ENCODE measurements at places on chromosomes 3 and 15. TPM values are rescaled to one million over a fixed set of nuclear protein-coding genes. Genes with fewer than 3 reads are reported as not detected.
A peak's percentile ranks its signal among the peaks of the same experiment; 100 is the strongest.

Gene LYSMD4
- total RNA-seq, result 7.9 TPM

GRCh38 chr15:101010781-101011180, 91.6 kb downstream of the LRRK1 start:
- H3K27ac ChIP-seq, result no peak overlapping the region
- peaks cover 13% of the 10 kb centered on the region for H3K4me1 ChIP-seq
- H3K4me3 ChIP-seq, result no peak overlapping the region
- DNase-seq, result no peak

Gene CYP8B1
- total RNA-seq, result not detected

DNA sequence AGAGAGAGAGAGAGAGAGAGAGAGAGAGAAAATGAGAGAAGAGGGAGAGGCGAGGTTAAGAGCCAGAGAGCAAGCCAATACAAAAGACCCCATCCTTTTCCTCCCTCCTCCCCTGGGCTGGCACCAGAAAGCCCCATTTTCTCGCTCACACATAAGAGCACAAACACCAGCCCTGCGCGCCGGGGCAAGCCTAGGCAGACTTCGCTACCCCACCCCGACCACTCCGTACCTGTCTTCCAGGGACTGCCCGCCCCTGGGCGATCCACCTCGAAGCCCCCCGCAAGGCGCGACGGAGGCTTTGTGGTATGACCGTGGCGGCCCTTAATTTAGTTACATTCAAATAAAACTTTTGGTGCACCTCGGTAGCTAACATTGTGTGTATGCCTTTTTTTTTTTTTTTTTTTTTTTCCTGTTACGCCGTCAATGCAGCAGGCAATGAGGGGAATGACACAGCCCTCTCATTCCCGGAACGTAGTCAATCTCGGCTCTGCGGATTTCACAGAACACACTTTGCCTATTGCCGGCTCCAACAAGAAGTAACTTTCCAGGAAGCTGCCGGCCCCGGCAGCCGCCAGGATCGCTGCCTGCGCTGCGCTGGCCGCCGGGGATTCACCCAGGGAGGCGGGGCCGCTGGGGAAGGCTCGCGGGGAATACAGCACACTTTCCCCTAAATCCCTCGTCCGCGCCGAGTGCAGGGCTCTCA, 7.7 kb downstream of the BCL6 start:
- no peaks in the 10 kb centered on the region for H3K36me3 ChIP-seq
- peak overlapping the region; percentile 81 for H3K4me3 ChIP-seq
- peak; percentile 34 for DNase-seq
- no peaks in the 10 kb centered on the region for H3K27me3 ChIP-seq

GRCh38 chr3:140448001-140448400, 229.9 kb upstream of the TRIM42 start:
- no peaks in the 10 kb centered on the region for H3K27me3 ChIP-seq
- H3K4me3 ChIP-seq, result no peak overlapping the region
- H3K4me1 ChIP-seq, result no peaks in the 10 kb centered on the region
- H3K27ac ChIP-seq, result no peak overlapping the region

- H3K36me3 ChIP-seq, result no peaks in the 10 kb centered on the region
- H3K4me1 ChIP-seq, result peaks cover 22% of the 10 kb centered on the region
- no peaks in the 10 kb centered on the region for H3K27me3 ChIP-seq
Observed at GRCh38 chr3:12484198-12484982, at the start of gene TSEN2. TSEN2 (plus strand) TSS chr3:12484480; CDS start chr3:12489801, 5,321 bp downstream.

DNA sequence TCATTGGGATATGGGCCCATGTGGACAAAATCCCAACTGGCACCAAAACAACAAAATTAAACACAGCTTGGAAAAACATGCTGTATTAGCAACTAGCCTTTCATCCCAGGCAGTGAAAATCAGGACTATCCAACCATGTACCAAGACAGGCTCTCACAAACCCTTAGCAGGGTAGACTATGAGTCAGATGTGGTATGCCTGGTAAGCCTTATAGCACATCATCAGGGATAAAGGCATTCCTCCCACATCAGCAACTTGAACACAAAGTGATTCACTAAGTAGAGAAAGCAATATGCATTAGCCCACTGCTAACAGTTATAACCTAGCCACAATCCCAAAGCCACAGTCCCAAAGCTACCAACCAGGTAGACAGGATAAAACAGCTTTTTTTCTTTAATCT, 8.0 kb downstream of the CEP152 start:
- no peaks in the 10 kb centered on the region for H3K27me3 ChIP-seq
- DNase-seq, result no peak
- H3K4me3 ChIP-seq, result no peak overlapping the region
- no peaks in the 10 kb centered on the region for H3K4me1 ChIP-seq

DNA sequence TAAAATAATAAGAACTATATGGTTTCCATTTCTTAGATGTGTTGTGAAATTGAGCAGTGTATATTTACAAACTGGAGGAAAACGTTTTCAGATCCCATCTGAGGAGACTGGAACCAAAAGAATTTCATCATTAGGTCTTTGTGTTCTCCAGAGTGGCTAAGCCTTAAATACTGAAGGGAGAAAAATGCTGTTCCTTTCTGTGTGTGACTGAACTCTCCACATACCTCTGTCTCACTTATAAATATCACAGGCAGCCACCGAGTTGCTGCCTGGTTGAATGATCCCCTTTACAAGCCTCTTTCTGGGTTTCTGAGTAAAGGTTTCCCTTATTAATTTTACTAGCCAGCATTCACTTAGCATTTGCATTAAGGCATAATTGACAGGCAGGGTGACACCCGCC, 913.9 kb upstream of the NR2F2 start:
- H3K27me3 ChIP-seq, result no peaks in the 10 kb centered on the region
- no peak for DNase-seq
- H3K4me3 ChIP-seq, result no peak overlapping the region
- no peaks in the 10 kb centered on the region for H3K36me3 ChIP-seq
- no peaks in the 10 kb centered on the region for H3K4me1 ChIP-seq

DNA sequence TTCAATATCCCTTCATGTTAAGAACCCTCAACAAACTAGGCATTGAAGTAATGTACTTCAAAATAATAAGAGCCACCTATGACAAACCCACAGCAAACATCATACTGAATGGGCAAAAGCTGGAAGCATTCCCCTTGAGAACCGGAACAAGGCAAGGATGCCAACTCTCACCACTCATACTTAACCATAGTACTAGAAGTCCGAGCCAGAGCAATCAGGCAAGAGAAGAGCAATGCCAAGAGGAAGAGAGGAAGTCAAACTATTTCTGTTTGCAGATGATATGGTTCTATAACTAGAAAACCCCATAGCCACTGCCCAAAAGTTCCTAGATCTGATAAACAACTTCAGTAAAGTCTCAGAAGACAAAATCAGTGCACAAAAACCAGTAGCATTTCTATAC, 161.9 kb downstream of the UBE2E2 start:
- DNase-seq, result no peak
- H3K4me1 ChIP-seq, result no peaks in the 10 kb centered on the region
- H3K27me3 ChIP-seq, result no peaks in the 10 kb centered on the region
- H3K27ac ChIP-seq, result no peak overlapping the region

Measured in CD8-positive, alpha-beta memory T cell (primary cell).